ENCODE measurements at places on chromosomes 1 and 21. TPM values are rescaled to one million over a fixed set of nuclear protein-coding genes. Genes with fewer than 3 reads are reported as not detected.

Gene SH2D5
- 0.12 TPM for total RNA-seq

DNA sequence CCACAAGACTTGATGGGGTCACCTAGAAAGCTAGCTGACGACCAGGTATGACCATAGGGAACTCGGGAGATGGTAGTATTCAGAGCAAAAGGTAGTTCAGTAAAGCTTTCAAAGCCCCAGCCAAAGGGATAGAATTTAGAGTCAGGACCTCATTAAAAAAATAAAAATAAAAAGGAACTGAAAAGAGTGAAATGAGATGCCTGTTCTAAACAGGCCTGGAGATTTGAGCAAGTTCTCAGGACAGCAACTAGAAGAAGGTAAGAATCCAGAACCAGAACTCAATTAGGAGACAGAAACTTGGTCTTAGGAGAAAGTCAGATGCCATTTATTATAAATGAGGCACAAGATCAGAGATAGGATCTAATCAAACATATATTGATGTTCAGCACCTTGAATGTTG lies 265.5 kb upstream of the CACYBP start:
- no peak for DNase-seq
- no peaks in the 10 kb centered on the region for H3K27me3 ChIP-seq
- no peaks in the 10 kb centered on the region for H3K4me1 ChIP-seq
- no peaks in the 10 kb centered on the region for H3K36me3 ChIP-seq
- no peak overlapping the region for H3K4me3 ChIP-seq
- H3K27ac ChIP-seq, result no peak overlapping the region

Gene HSD3B2
- total RNA-seq, result not detected

Gene HMCN1
- 91.0 TPM for total RNA-seq

DNA sequence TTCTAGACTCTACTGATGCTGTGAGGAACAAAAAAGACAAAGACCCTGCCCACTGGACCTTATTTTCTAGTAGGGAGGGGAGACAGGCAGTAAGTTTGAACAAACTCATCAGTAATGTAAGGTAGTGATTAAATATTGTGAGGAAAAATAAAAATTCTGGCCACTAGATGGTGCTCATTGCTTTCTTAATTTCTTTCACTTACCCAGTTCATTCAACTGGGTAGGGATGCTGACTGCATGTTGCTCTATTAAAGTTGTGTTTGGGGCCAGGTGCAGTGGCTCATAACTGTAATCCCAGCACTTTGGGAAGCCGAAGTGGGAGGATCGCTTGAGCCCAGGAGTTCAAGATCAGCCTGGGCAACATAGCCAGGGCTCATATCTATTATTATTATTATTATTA lies 6.3 kb upstream of the KYAT3 start:
- no peak overlapping the region for H3K27ac ChIP-seq
- peaks cover under 1% of the 10 kb centered on the region for H3K4me1 ChIP-seq
- no peaks in the 10 kb centered on the region for H3K36me3 ChIP-seq

GRCh38 chr21:32733356-32733755 lies 5.5 kb upstream of the SYNJ1 start:
- H3K4me1 ChIP-seq, result no peaks in the 10 kb centered on the region
- peaks cover 48% of the 10 kb centered on the region for H3K36me3 ChIP-seq
- H3K4me3 ChIP-seq, result no peak overlapping the region
- no peak for DNase-seq
- H3K27me3 ChIP-seq, result no peaks in the 10 kb centered on the region

DNA sequence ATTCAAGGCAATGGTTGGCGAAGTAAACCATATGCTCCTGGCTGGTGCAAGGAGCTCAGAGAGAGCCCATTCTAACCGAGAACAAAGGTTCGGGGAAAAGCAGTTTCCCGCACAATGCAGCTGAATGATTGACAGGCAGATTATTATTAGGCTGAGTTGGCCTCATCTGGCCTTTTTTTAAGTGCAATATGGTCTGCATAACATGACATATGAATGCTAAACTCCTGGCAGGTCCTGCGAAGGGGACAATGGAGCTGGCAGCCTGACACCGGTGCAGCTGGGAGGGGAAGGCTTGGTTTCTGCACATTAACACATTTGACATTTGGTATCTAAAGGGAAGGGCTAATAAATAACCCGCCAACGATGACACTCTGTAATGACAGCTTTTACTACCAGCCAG lies 92.0 kb downstream of the MIS18A start:
- H3K27me3 ChIP-seq, result no peaks in the 10 kb centered on the region
- H3K4me1 ChIP-seq, result no peaks in the 10 kb centered on the region
- DNase-seq, result no peak
- no peaks in the 10 kb centered on the region for H3K36me3 ChIP-seq
- no peak overlapping the region for H3K4me3 ChIP-seq
- no peak overlapping the region for H3K27ac ChIP-seq

DNA sequence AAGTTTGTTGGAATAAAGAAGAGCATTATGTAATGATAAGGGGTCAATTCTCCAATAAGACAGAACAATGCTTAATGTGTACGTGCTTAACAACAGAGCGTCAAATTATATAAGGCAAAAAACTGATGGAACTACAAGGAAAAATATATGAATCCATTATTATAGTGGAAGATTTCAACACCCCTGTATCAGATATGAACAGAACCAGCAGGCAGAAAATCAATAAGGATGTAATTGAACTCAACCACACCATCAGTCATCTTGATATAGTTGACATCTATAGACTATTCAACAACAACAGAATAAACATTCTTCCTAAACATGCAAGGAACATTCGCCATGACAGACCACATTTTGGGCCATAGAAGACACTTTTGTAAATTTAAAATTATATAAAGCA lies 3.6 kb upstream of the CDC73 start:
- no peaks in the 10 kb centered on the region for H3K27me3 ChIP-seq
- H3K4me1 ChIP-seq, result peaks cover 8% of the 10 kb centered on the region
- no peaks in the 10 kb centered on the region for H3K36me3 ChIP-seq
- H3K4me3 ChIP-seq, result no peak overlapping the region

Gene PCBP3
- total RNA-seq, result 4.0 TPM

GRCh38 chr1:204997591-204998355 lies 45.2 kb upstream of the CNTN2 start:
- H3K4me3 ChIP-seq, result no peak overlapping the region
- H3K27ac ChIP-seq, result no peak overlapping the region
- H3K36me3 ChIP-seq, result no peaks in the 10 kb centered on the region
- no peak for DNase-seq

DNA sequence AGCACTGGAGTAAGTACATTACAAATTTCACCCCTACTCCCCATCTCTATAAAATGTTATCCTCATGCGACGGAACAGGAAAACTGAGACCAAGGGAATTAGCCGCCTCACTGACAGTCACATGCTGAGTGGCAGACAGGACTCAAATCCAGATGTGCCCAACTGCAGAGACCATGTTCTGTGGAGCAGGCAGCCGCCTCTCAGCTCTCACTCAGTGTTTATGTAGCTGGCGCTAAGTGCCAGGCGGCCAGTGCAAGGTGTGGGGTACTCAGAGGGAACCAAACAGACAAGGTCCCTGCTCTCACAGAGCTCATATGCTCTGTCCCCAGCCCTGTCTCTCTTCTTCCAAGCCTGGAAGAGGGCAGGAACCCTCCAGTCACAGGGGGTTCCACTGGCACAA lies 5.1 kb downstream of the CAPZB start:
- H3K4me3 ChIP-seq, result no peak overlapping the region
- H3K27me3 ChIP-seq, result no peaks in the 10 kb centered on the region
- DNase-seq, result no peak
- no peak overlapping the region for H3K27ac ChIP-seq

GRCh38 chr1:46603481-46603857 lies 599 bp downstream of the MKNK1 start:
- peak overlapping the region; percentile 80 for H3K4me3 ChIP-seq
- no peak for DNase-seq

DNA sequence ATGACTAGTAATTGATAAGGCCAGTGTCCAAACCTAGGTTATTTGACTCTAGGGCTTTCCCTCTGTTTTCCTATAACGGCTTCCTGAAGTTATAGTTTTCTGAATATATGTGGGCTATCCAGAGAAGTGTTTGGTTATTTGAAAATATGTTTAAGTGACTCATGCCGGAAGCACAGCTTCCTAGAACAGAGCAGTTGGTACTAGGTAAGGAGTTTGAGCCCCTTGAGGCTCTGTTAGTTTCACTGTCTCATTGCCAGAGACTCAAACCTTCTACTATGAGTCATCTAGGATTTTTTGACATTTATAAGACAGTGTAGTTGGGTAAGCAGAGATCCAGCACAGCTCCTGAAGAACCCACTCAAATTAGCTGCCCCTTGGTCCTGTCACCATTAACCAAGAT lies 27.1 kb upstream of the LEPR start:
- H3K36me3 ChIP-seq, result no peaks in the 10 kb centered on the region
- no peak overlapping the region for H3K27ac ChIP-seq

DNA sequence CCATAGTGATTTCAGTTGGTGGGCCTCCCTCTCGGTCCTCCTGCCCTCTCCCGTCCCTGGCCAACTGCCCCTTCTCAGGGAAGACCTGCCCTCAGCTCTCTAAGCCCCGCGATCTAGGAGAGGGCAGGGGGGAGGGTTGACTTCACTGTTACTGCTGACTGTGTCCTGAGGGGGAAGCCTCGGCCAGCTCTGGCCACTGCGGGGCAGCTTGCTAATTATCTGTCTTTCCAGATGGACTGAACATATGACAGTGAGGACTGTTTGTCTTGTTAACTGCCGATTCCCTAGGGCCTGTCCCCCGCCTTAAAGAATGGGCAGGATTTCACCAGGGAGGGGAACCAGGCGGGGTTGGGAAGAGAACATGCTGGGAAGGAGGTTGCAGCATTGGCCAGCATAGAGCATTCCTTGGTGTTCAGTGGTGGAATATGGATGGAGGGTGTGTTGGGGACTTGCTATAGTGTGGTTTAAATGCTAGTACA lies 22.9 kb downstream of the NIPAL3 start:
- no peak overlapping the region for H3K27ac ChIP-seq
- no peak for DNase-seq
- no peaks in the 10 kb centered on the region for H3K36me3 ChIP-seq
- no peaks in the 10 kb centered on the region for H3K4me1 ChIP-seq
- no peaks in the 10 kb centered on the region for H3K27me3 ChIP-seq

Gene FOXJ3
- 46.2 TPM for total RNA-seq

Gene DENND2D
- total RNA-seq, result 56.6 TPM

DNA sequence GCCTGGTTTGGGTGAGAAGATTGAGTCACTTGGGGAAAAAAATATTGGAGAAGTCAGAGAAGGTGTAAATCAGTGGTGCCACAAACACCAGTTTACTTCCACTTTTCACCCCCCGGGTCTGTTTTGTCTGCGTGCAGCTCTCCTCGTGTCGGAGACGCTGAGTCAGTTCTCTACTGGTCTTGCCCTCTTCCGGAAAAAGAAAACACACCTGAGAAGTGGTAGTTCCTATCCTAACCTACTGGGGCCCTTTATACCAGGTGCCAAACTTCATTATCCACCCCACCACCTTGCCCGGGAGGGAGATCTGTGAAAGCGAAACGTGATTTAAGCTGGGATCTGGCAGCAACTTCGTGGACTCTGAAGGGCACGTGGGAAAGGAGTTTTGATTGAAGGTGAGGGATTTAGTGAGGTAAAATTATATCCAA lies 855 bp upstream of the IVNS1ABP start:
- H3K27me3 ChIP-seq, result no peaks in the 10 kb centered on the region
- peak overlapping the region; percentile 97 for H3K4me3 ChIP-seq
- no peaks in the 10 kb centered on the region for H3K36me3 ChIP-seq
- peak overlapping the region; percentile 99 for H3K27ac ChIP-seq
- peaks cover 20% of the 10 kb centered on the region for H3K4me1 ChIP-seq

Gene NR5A2
- 2.8 TPM for total RNA-seq

Gene CR2
- 0.26 TPM for total RNA-seq

GRCh38 chr21:15057285-15057684 lies 7.5 kb downstream of the NRIP1 start:
- H3K27me3 ChIP-seq, result no peaks in the 10 kb centered on the region
- no peak for DNase-seq
- peaks cover 93% of the 10 kb centered on the region for H3K4me1 ChIP-seq
- no peak overlapping the region for H3K4me3 ChIP-seq
- no peaks in the 10 kb centered on the region for H3K36me3 ChIP-seq

DNA sequence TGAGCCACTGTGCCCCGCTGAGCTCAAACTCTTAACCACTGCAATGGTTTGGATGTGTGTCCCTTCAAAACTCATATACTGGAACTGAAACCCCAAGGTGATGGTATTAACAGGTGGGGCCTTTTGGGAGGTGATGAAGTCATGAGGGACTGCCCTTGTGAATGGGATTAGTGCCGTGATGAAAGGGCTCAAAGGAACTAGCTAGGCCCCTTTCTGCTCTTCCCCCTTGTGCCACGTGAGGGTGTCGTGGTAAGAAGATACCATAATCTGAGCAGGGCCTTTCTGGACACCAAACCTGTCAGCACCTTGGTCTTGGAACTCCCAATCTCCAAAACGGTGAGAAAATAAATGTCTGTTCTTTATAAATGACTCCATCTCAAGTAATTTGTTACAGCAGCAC lies 45.5 kb upstream of the SPOCD1 start:
- no peaks in the 10 kb centered on the region for H3K27me3 ChIP-seq
- DNase-seq, result no peak
- H3K4me1 ChIP-seq, result no peaks in the 10 kb centered on the region
- H3K27ac ChIP-seq, result no peak overlapping the region

DNA sequence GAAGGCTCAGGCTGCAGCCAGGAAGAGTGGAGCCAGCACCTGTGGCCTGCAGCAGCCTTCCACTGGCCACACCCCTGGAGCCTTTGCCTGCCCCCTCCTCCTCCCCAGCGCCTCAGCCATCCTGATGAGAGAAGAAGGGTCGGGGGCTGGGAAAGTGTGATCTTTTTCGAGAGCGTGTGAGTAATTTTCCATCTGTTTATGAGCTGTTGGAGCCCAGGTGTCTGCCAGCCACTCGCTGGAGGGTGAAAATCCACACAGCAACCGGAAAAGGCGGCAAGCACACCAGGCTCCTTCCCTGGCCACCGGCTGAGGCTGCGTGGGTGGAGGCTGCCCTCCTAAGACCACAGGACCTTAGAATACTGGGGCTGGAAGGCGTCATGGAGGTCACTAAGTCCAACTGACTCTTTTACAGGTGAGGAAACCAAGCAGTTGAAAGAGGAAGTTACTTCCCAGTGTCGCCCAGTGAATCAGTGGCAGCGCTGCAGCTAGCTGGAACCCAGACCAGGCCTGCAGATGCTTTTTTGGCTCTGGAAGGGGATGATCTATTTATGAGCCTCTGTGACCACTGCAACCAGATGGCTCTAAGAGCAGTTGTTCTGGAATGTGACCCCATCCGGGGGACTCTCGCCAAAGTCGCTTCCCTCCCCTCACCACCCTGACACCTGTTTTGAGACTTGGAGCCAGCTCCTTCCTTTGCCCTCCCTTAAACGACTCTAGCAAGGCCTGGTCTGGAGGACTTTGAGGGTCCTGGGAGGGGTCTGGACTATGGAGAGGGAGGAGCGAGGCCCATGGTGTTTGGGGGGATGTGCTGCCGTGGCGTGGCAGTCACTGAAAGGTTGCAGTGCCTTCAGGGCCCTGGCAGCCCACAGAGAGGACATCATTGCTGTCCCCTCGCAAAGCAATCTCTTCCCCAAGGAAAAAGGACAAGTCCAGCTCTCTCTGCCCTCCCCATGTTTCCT lies 54.5 kb downstream of the LGR6 start:
- H3K27ac ChIP-seq, result no peak overlapping the region
- no peaks in the 10 kb centered on the region for H3K27me3 ChIP-seq
- no peak overlapping the region for H3K4me3 ChIP-seq
- no peaks in the 10 kb centered on the region for H3K4me1 ChIP-seq
- no peaks in the 10 kb centered on the region for H3K36me3 ChIP-seq
